ENCODE measurements at places on chromosomes 12 and 14.

DNA sequence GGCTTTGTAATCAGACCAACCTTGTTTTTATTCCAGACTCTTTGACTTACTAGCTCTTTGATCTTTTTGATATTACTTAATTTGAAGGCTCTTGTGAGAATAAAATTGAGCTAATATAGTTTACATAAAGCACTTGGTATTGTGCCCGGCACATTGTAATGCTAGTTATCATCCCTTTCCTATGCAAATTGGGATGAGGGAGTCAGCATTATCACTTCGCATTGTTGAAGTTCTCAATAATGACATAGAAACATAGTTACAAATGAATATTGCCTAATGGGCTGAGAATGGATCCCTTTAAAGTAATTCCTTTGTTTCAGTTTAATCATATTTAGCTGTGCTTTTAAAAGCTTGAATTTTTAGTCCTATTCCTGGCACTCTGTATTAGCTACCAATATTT, 36.6 kb downstream of the SUPT16H start:
- no peak for DNase-seq

DNA sequence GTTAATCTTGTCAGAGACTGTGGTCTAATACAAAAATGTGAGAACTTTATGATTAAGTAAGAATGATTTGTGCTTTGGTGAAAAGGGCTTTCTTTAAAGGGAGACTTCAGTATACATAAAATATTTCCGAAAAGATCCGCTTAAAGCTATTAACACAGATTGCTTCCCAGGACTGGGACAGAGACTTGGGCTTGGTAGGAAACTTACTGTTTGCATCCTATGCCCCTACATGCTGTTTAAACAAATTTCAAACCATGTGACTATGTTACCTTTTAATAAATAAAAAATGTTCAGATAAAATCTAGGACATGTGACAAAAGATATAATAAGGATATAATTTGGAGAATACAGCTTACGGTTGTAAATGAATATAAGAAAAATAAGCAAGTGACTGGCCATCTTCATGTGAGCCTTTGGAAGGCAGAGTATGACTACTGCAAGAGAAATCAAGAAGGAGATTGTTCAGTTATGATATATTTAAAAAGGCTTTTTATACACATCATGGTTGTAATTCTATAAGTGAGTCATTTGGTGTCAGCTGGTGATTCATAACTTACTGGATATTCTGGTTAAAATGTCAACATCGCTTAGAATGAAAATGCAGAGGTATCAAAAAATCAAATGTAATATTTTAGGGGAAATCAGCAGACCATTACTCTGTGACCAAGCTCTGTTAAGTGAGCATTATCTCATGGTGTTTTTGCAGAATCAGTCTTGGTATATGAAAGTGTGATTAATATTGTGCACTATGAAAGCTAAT, 234.7 kb upstream of the E2F7 start:
- DNase-seq, result peak; percentile 68

DNA sequence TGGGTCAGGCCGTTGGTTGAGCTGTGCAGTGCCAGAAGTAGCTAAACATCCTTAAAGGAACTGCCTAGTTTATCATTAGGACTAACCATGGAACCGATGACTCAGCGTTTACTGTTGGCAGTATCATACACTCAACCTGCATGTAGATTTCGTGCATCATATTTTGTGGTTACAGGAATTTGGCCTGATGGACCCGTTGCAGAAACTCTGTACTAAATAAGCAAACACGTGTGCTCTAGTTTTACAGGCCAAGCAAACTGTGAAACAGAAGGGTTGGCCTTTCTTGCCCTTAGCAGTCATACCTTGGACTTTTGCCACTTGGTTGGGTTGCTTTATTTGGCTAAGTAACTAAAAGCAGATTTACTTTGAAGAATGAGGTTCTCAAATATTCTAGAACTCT, 35.6 kb downstream of the DGLUCY start:
- peak; percentile 98 for DNase-seq

- DNase-seq, result no peak
These were observed 61.2 kb downstream of the NOC4L start for GRCh38 chr12:132205271-132206045.

DNA sequence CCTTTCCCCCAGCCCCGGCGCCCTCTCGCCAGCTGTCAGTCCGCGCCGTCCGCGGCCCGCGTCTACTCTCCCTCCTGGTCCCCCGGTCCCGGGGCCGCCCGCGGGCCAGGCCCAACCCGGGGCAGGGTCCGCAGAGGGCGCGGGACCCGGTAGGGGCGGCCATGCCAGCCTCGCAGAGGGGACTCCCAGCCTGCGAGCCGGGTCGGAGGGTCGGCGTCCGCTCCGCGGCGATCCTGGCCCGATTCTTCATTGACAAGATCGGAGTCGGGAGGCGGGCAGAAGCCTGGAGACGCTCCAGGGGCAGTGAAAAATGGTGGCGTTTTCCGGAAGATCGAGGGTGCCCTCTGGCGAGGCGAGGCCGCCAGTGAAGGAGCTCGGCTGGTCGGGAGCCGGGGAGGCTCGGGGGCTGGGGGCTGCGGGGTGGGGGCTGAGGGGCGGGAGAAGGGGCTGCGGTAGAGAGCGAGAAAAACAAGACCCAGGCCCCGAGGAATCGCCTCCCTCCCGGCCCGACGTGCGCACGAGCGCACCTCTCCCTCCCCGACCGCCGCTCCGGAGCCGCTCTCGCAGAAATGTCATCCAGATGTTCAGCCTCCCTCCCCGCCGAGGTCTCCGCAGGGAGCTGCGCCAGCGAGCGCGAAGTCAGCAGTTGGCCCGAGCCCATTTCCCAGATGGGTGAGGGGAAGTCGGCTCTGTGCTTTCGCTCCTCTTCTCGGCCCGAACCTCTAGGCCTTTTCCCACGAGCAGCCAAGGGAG, 647 bp upstream of the TGFB3 start:
- peak; percentile 81 for DNase-seq

GRCh38 chr12:110370732-110371231, 32.7 kb downstream of the ANAPC7 start:
- DNase-seq, result peak; percentile 46

GRCh38 chr12:99332936-99333591, 314.5 kb upstream of the GARIN6 start:
- no peak for DNase-seq

- DNase-seq, result no peak
These were observed 144.2 kb downstream of the ESR2 start for GRCh38 chr14:64149921-64150320.

Data from MCF 10A (cell line).